ENCODE measurements at places on chromosomes 4 and X.

DNA sequence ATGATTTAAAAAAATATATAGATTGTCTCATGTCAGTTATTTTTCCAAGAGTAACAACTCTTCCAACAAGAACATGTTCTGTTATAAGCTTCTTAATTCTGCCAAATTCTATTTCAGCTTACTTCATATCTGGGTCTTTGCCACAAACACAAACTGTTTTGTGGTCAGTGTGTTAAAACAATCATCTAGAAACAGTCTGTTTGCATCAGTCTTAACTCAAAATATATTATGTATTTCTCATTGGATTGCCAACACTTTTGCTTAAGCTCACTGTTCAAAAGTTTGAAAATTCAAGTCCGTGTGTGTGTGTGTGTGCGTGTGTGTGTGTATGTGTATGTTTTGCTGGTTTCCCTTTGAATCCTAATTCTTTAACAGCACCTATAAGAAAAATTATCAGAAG, 752.3 kb upstream of the NDST4 start:
- peak; percentile 97 for DNase-seq

DNA sequence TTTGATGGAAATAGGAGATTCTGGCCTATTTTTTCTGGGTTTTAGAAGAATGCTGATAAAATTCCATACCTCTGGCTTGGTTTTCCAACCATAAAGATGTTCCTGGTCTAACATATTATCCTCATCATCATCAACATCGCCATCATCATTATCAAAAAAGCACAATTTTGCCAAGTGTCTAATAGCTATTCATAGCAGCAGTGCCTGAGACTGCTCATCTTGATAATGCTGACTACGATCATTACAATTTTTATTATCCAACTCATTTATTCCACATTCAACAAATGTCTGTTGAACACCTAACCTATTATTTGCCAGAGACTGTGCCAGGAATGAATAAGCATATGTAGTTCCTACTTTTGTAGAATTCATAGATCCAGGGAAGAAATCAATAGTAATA, 303.5 kb upstream of the GATB start:
- no peak for DNase-seq

DNA sequence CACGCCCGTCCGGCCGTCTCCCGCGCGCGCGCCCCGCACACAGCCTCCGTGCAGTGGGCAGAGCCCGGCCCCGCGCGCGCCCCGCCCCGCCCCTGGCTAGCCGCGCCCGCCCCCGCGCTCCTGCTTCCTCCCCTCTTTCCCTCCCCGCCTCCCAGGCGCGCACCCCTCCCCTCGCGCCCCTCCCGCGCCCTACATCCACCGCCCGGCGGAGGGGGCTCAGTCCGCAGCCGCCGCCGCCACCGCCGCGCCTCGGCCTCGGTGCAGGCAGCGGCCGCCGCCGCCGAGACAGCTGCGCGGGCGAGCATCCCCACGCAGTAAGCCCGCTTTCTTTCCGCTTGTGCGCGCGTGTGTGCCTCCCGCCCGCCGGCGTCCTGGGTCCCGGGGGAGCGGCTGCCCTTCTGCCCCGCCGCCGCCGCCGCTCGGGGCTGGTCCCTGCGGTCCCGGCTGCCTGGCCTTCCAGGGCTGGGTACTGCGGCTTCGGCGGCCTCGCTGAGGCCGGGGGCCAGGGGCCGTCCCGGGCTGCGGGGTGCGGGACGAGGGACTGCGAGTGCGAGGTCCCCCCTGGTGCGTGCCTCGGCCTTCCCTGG, at the start of gene FHL1:
FHL1 (plus strand) TSS at position 219 of the 587 bp plus-strand sequence.
- peak; percentile 86 for DNase-seq

GRCh38 chr4:149370785-149371420, 444.7 kb downstream of the IQCM start:
- DNase-seq, result peak; percentile 20

DNA sequence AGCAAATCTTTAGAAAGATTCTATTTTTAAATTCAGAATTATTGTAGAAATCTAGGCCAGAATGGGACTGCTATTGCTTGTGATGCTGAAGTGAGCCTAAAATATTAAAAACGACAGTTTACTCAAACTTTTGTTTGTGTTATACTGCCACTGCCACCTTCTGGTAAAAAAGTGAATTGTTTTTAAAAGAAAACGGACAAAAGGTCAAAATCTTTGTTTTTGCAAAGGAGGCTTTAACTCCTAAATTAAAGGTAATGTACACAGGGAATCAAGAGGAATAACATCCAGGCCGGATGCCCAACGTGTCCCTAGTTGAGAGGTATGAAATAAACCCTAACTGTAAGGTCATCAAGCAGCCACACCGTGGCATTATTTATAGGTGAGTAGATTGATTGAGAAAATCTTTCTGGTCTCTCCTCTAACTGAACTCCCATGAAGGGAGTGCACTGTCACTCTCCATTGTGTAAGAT, 338.3 kb upstream of the GALNT7 start:
- peak; percentile 16 for DNase-seq

- DNase-seq, result no peak
Observed at GRCh38 chr4:47746122-47746521, 91.7 kb downstream of the CORIN start.

All from muscle of leg (tissue), 16 donors.